Activated CD4-positive, alpha-beta T cell treated with anti-CD3 and anti-CD28 coated beads for 48 hours (primary cell): ENCODE measurements at places on chromosomes 4 and X.
A peak's percentile ranks its signal among the peaks of the same experiment; 100 is the strongest.

DNA sequence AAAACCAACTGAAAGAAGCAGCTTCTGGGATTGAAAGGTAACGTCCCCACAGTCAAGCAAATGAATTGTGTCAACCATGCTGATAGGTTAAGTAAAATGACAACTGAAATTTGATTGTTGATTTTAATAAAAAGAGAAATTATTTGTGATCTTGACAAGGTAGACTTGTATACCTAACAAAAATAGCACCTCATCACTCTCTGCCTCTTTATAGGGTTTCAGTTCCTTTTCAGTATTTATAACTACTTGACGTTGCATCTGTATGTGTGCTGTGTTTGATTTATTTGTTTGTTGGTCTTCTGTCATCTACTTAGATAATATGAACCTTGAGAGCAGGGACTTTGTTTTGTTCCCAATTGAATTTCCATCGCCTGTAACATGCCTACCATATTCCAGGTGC is 7.9 kb upstream of the PPP3CA start:
- DNase-seq, result no peak

- no peak for DNase-seq
These were observed 274.3 kb upstream of the NR3C2 start for GRCh38 chr4:148716431-148717052.

DNA sequence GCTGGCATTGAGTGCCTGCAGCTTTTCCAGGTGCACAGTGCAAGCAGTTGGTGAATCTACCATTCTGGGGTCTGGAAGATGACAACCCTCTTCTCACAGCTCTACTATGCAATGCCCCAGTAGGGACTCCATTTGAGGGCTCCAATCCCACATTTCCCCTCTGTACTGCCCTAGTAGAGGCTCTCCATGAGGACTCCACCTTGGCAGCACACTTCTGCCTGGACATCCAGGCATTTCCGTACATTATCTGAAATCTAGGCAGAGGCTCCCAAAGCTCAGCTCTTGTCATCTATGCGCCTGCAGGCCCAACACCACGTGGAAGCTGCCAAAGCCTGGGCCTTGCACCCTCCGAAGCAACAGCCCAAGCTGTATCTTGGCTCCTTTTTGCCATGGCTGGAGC is 8.4 kb upstream of the SMAD1 start:
- DNase-seq, result no peak

- DNase-seq, result no peak
These were observed 60.0 kb downstream of the ATP8A1 start for GRCh38 chr4:42596918-42597317.

DNA sequence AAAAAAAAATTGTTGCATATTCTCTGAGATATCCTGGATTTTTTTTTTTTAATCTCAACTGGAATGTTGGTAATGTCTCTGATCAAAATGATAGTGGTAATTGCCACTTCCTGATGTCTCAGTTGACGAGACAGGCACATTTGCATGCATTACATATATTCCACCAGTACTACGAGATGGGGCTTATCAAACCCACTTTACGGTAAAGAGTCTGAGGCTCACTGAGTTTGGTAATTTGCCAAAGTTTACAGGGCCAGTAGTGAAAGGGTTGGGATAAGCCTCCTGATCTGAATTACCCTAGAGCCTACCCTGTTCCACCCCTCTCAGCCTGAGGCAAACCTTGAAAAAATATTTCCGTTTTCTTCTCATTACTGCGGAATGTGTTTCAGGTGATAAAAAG is 5.3 kb downstream of the MAGEB2 start:
- DNase-seq, result no peak

GRCh38 chrX:129772796-129773431 is 6.8 kb upstream of the SASH3 start:
- peak; percentile 48 for DNase-seq

- no peak for DNase-seq
These were observed 114.8 kb upstream of the MED14 start for GRCh38 chrX:40849906-40850823.

DNA sequence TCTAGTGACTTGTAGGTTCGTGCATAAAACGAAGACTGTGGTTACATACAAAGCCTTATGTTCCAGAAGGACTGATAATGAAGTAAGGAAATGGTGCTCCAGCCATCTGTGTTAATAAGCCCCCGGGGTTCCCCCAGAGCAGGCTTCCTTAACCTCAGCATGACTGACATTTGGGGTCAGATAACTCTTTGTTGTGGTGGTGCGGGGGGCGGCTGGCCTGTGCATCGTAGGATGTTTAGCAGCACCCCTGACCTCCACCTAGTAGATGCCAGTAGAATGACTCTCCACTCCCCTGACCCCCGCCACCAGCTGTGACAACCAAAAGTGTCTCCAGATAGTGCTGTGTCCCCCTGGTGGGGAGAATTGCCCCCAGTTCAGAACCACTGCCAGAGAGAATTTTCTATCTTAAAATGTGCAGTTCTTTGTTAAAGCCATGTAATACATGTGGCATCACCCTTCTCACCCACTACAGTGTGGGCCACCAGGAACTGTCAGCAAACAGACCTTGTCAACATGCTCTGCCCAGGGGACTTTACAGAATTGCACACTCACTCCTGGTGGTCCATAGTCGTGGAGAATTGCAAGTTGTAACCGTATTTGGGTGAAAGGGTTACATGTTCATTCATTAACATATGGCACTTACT is 7.5 kb downstream of the SH3KBP1 start:
- peak; percentile 9 for DNase-seq

DNA sequence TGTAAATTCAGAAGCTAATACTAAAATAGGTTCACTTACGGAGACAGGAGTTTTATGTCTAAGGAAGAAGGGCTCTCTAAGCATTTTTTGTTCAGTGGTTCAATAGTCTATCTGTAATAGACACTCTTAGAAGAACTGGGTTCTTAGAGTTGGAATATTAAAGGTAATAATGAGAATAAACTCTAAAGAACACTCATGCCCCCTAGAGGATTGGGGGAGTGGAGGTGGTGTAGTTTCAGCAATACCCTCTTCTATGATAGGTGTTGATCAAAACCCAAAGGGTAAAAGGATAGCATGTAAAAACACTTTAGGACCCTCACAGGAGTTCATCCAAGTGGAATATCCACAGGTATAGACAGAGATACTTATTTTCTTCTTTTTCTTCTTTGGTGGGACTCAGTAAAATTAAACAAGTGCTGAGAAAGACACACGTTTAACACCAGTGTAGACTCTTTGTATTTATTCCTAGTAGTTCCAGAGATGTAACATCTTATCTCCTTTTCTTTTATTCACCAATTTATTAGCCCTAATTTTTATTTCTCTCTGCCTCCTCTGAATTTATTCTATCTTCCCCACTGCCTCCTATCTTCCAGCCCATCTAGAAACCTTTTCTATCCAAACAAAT is 25.7 kb upstream of the MND1 start:
- peak; percentile 35 for DNase-seq

DNA sequence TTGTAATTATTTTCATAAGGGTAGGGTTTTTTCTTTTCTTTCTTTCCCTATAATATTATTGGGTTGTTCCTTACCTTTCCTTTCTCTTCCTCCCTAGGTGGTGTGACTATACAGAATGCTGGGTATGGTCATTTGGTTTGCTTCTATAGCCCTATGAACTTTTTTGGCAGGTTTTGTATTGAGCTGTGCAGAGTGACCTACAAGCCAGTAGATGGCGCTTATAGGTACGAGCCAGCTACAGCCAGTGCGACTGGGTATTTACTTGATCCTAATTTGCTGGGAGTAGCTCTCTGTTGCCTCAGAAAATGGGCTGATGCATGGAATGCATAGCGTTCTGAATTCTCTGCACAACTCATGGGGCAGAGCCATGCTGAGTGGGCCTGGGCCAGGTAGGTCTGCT is 423.3 kb downstream of the MAGEE1 start:
- DNase-seq, result no peak

- peak; percentile 42 for DNase-seq
These were observed 209.7 kb downstream of the CEP135 start for GRCh38 chr4:56158483-56158882.

DNA sequence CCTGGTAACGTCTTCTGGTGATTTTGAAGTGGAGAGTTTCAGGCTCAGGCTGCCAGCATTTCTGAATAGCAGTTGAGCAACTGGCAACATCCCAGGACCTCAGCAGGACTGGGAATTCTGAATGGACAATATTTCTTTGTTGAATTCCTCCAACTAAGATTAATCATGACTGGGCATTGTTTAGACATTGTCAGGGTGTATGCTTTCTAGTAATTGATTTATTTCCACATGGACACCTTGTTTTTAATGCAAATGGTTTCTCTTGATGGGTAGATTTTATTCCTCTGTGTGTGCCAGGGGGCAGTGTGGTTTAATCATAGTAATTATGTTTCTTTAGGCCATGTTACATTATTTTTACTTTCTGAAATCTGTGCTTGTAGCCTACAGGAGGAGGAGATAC is 1004.7 kb upstream of the LCORL start:
- DNase-seq, result no peak

GRCh38 chr4:127124919-127125318 is 507.8 kb upstream of the INTU start:
- no peak for DNase-seq

DNA sequence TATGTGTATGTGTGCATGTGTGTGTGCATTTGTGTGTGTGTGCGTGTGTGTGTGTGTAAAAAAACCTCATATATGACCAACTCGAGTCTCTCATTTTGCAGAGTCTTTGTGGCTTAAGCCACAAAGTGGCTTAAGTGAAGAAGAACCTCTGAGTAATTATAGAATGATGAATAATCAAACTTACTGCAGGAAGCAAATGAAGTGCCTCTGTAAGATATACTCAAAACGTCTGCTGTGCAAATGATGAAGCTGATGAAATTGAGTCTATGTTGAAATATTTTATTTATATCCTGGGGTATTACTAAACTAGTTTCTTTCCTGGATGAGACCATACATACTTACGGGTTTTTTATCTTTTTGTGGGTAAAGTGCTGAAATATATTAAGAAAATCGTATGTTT is 1198.7 kb downstream of the PCDH7 start:
- no peak for DNase-seq

DNA sequence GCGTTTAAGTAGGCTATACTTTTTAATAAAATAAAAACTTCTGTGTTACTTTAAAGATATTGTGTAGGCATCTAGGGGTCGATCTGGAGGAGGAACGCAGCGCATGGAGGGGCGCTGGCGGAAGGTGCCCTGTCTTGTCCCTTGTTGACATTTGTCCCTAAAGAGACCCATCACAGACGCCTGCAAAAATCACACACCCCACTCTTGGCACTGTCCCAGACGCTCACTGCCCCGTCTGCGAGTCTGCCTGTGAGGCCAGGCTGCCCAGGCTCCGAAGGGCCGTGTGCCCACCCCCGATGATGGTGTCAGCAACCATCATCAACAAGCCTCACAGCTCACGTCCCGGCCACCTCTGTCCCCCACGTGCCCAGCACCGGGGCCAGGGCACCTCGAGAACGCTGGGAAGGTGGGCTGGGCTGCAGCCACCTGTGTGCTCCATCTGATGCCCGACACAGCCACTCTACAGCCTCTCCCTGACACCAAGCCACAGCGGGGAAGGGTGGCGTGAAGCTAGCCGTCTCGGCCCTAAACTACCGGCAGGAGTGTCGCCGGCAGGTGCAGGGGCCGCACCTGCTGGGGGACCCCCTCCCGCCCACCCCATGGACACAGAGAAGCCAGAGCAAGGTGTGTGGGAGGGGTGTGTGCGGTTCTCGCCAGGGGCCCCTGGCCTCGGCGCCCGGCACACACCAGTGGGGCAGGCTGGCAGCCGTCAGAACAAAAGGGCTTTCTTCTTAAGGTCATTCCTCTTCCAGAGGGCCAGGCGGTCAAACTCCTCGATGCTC is 26.8 kb upstream of the AFAP1 start:
- no peak for DNase-seq

DNA sequence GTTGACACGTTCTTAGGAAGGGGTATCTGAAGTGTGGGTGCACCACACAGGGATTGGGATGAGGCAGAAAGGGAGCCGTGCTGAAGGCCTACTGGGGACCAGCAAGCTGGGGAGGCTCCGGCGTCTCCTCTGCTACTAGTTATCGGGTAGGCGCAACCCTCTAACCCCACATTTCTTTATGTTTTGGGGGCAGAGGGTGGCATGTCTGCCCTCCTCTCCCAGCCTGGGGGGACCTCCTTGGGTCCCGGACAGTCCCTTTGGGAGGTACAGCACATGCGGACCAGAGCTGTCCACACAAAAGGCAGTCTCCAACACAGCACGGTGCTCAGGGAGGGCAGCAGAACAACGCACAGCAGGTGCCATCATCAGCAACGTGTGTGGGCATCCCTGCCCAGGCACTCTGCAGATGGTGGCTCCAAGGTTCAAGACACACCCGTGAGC is 33.2 kb downstream of the WDR1 start:
- peak; percentile 0 for DNase-seq

GRCh38 chrX:38452603-38453002 is 100.2 kb downstream of the OTC start:
- DNase-seq, result no peak

- no peak for DNase-seq
These were observed 1.4 kb downstream of the COX7B start for GRCh38 chrX:77900688-77901087.

DNA sequence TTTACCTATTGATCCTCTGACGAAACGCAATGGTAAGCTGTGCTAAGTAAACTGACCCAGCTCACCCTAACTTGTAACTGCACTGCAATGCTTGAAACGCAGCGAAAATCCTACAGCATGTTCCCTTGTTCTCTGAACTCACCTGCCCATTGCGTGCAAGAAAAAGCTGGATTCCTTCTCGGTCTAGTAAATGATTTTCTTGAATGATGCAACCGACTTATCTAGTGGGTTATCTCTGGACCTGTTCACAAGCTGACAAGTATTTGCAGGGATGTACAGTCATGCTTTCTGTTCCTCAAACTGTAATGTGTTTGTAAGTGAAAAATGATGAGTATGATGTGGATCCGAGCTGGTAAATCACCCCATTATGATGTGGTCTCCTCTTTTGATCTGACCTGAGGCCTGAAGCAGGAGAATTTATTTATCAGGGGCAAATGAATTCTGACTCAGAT is 140.1 kb downstream of the BTC start:
- no peak for DNase-seq

DNA sequence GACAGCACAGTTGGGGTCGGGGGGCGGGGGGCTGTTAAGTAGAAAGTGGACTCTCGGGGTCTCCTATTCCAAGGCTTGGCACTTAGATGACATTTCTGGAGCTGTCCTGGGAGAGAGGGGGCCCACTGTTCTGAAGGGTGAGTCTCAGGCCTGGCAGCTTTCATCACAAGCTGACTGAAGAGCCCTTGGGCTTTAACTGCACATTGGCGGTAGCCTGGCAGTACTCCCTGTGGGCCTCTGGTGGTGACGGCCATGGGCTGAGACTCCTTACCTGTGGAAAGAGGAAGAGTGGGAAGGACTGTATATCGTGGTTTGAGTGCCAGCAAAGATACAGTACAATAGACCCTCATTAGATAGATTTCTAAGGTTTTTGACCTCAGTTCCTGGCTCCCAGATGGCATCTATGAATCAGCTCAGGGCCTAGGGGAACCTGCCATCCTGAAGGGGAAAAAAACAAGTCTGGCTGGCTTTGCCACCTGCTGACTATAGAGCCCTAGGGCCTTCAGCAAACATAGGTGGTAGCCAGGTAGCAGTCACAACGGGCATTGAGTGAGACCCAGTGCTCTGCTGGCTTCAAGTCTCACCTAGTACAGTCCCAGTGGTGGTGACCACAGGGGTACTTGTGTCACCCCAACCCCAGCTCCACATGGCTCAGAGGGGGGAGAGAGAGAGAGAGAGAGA is 87.9 kb downstream of the ANKRD17 start:
- DNase-seq, result no peak
